ENCODE measurements at places on chromosomes 13 and 19.

GRCh38 chr19:47389150-47389556, 30.2 kb downstream of the MEIS3 start:
- no peak for DNase-seq

DNA sequence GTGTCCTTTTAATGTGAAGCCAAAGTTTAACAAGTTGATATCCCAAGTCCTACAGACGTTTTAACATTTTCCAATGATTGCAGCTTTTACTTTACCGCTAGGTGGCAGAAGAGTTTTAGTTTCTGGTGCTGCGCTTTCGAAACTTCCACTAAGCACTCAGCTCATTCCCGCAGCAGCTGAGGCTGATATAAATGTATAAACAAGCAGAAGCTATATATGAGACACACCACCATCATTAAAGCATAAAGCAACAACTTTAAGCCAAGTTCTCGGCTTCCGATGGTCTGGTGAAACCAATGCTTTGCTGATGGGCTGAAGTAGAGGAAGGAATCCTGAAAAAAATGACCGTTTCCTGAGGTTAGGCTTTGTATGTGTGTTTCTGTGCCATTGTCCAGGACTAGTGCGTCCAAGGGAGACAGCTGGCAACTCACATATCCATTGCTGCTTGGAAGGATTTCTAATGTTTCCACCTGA, 753.9 kb downstream of the OLFM4 start:
- DNase-seq: peak; percentile 46

DNA sequence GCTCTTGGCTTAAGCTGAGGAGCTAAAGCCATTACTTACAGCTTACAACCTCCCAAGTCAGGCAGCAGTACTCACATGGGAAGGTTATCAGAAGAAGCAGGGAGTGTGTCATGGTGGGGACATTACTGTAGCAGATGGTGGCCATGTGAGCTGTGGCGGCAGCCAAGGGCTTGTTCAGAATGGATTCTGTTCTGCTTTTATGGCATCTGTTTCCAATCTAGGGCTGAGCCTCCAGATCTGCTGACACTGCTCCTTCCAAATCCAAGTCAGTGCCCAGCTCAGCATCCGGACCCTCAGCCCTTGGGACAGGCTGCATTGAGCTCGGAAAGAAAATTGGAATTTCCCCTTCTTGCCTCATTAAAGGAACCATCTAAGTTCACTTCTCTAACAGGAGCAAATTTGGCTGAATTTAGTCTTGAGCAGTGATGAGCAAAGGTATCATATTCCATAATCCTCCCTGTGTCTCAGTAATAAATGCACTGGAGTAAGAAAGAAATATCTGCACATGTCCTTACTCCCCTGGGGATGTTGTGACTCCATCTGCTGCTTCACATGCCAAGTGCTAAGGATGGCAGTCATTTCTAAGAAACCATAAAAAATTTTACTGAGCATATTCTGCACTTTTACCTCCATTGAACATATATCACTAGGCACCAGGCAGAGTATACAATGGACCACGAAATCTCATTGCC, 73.9 kb downstream of the KCTD12 start:
- peak; percentile 92 for DNase-seq

- no peak for DNase-seq
These were observed at the start of gene AP2A1 for GRCh38 chr19:49766930-49767299. Gene AP2A1, plus strand, starts transcription at chr19:49767001. Its CDS starts 133 bp downstream, at chr19:49767134.

DNA sequence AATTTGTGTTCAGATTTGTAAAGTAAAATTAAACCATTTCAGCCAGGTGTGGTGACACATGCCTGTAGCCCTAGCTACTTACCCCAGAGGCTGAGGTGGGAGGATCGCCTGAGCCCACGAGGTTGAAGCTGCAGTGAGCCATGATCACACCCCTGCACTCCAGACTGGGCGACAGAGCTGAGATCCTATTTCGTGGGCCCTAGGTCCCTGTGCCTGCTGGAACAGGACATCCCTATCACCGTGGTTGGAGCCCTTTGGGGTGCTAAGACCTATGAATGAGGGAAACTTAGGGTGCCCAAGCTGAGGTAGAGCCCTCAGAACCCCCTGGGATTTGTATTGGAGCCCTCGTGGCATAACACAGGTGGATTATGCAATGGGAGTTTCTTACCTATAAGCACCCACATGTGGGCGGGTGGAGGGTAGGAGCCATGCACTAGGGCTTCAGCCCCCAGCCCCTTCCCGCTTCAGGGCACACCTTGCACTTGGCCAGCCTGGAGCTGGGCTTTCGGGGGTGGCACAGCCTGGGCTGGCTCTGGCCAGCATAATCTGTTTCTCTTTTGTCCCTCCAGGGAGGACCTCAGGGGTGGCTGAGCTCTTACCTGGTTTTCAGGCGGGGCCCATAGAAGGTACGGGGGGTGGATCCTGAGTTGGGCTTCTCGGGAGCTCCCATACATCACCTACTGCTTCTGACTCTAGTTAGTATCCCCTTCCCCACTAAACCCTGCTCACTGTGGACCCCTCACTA, 7.2 kb upstream of the USF2 start:
- no peak for DNase-seq

DNA sequence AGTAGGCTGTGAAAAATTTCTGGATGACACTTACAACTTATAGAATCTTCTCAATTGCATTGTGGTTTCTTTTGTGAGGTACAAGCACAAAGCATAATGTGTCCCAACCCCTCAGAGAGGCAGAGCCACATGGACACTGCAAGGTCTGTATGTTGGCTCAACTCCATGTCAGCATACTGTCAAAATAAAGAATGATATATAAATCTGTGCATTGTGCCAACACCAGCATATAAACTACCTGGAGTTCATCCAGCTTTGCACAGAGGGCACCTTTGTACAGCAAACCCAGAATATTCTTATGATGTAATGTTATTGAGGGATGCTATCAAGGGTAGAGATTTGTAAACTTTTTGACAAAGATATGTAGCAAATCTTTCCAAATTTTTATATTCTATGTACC, 1065.8 kb upstream of the MIR17HG start:
- DNase-seq: no peak

DNA sequence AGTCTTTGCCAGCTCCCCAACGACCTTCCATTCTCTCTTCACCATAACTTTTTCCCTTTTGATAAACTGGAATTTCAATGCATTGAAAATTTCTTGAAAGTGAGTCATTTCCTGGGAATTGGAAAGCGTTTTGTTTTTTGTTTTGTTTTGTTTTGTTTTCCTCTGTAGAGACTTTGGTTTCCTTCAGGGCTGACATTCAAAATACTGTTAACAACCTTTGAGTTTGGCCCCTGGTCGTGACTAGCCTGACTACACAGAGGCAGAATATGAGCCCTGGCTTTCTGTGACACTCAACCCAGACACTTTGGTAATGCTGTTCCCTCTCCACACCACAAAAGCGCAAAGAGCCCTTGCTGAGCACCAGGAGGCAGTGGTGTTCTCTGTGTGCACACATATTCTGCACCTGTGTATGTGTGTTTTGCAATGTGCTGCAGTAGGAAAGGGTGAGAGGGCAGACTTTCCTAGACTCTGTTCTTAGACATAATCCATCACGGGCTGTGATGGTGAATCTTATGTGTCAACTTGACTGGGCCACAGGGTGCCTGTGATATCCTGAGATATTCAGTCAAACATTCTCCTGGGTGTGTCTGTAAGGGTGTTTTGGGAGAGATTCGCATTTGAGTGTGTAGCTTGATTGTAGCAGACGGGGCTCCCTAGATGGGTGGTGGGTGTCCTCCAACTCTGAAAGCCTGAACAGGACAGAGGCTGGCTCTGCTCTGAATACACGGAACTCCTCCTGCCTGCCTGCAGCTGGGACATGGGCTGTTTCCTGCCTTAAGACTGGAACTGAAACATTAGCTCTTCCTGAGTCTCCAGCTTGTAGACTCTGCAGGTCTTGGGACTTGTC, 29.5 kb upstream of the ANKRD10 start:
- peak; percentile 71 for DNase-seq
